ENCODE measurements at places on chromosomes 4 and X. TPM values are rescaled to one million over a fixed set of nuclear protein-coding genes. Genes with fewer than 3 reads are reported as not detected.

DNA sequence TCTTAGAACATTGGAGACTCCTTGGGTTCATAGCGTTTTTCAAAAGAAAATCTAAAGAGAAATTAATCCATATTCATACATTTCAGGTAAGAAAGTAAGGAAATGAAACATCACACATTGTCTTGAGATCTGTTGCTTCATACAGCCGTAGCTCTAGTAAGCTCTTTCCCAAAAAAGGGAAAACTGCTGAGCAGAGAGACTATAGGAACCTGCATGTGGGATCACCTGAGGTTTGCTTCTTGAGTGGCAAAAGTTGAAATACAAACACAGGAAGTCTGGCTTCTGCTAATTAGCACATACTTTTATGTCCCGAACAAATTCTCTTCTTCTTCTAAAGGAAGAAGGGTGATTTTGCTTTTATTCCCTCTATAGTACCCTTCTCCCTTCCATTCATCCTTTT, 57.7 kb downstream of the MRPL1 start:
- ATAC-seq, result no peak

GRCh38 chrX:110448459-110448858, 89.8 kb downstream of the RTL9 start:
- no peak for ATAC-seq

GRCh38 chr4:81106150-81106549, 75.6 kb downstream of the BMP3 start:
- no peak for ATAC-seq

DNA sequence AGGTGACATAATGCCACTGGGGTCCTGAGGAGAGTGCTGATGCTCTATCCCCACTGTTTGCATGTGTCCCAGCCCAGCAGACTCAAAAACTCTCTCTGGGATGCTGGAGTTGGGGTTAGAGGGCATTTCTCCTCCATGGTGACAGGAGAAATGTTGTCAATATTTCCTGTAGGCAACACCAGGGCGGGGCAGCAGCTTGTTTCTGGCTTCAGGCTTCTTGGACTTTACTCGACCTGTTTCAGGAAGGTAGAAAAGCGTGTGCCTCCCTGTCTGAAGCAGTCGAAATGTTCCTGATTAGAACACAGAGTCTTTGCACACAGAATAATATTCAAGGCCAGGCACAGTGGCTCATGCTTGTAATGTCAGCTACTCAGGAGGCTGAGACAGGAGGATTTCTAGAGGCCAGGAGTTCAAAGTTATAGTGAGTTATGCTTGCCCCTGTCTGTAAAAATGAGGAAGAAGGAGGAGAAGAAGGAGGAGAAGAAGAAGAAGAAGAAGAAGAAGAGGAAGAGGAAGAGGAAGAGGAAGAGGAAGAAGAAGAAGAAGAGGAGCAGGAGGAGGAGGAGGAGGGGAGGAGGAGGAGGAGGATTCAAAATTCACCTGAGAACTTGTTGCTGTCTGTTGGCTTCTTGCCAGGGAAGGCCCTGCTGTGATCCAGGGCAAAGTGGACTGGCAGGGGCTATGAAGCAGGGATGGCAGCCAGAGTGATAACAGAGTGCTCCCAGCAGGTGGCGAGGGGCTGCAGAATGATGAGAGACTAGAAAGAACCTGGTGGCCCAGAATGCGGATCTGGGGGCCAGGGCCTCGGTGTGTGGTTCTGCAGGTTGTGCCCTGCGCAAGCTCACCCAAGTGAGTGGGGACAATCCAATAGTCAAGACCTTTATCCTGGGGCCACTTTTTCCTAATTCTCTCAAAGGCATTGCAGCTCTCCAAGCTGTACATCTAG, 82.9 kb downstream of the RTL5 start:
- ATAC-seq, result no peak

DNA sequence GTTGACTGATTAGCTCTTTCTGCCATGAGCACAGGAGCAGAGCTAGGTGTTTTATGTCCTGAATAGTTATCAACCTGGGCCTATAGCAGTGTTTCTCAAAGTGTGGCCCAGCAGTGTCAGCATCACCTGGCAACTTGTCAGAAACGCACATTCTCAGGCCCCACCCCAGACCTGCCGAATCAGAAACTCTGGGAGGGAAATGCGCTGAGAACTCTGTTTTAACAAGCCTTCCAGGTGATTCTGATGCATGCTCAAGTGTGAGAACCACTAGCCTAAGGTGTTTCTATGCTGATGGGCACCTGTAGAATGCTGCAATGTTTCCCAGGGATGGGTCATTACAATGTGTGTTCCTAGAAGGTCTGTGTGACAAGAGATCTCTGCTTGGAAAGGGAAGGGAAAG, 257.5 kb downstream of the MID1IP1 start:
- ATAC-seq, result no peak

- ATAC-seq, result no peak
These were observed 1.3 kb upstream of the PCGF3 start for GRCh38 chr4:704198-704891.

DNA sequence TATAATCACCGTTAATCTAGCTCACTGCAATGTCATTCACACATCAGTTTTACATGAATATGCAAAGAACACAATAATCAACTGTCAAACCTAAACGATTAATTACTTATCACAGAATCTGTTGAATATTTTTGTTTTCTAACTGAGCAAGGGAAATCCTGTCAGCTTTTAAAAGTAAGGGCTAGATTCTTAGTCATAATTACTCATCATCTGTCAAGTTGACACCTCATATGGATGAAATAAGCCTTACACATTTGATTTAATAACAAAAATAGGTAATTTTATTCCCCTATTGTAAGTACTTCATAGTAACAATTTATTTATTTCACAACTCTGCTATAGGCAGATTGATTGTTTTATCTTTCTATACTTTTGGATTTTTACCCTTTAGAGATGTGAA, 32.7 kb downstream of the TMA16 start:
- ATAC-seq, result no peak

DNA sequence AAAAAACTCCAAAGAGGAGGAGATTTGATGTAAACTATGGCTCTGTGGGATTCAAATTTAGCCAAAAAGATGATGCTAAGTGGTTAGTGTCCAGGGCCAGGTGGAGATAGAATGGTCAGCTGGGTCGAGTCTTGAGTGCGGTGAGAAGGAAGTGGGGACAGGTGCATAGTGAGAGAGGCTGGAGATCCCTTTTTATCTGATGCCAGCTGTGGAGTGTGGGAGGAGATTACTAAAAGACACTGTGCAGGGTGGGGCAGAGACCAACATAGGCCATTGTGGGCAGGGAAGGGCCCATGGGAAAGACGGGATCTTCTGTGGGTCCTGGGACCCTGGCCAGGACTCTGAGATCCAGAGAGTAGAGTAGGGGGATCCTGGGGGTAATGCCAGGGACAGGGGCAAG, 34.6 kb upstream of the LEF1 start:
- no peak for ATAC-seq

DNA sequence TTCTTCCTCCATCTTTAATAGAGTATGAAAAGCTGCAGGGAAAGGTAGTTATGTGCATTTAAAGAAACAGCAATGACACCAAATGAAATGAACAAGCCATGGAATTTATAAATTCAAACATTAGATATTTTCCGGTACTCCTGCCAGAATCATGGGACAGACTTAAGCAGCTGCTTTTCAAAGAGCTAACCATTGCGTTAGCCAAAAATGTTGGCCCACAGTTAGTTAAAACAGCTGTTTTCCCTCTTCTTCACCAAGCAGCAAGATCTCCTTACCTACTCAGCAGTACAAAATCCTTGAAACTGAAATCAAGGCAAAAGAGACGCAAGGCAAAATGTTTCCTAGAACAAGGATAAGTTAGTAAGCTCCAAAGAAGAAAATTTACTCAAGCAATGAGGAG, 64.0 kb downstream of the MANBA start:
- ATAC-seq, result no peak

GRCh38 chr4:13190093-13190721, 293.9 kb downstream of the RAB28 start:
- no peak for ATAC-seq

DNA sequence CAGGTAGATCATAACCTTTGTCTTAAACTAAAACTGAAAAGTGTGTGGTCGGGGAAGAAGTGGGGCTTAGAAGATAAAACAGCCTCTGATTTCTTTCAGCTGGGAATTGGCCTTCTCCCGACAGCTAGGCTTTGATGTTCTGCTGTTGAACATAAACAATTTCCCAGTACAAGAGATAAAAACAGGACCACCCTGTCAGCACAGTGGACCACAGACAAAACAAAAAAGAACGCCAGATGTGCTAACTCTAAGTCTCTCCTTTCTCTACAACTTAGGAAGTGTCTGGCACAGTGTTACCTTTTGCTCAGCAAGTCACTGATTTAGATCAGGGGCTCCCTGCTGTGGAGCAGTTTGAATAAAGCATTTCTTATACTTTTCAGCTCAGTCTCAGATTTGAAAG, 87.5 kb upstream of the UXT start:
- no peak for ATAC-seq

DNA sequence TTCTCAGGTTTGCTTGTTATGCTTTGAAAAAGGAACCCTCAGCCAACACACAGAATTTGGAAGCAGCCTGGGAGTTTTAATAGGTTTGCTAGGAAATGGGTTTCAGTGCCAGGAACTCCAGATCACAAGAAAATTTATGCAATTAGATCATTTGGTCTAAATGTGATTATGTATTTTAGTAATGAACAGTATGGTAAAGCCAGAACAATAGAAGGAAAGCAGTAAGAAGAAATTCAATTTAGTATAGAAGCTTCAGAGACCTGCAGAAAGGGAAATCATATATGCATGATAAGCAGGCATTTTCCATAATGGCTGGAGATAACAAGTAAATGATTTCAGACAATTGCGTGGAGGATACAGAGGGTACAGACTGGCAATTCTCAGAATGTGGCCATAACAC, 184.7 kb downstream of the KCNIP4 start:
- ATAC-seq, result no peak

- peak; percentile 19 for ATAC-seq
These were observed 144.3 kb downstream of the RTL3 start for GRCh38 chrX:78514852-78515251.

DNA sequence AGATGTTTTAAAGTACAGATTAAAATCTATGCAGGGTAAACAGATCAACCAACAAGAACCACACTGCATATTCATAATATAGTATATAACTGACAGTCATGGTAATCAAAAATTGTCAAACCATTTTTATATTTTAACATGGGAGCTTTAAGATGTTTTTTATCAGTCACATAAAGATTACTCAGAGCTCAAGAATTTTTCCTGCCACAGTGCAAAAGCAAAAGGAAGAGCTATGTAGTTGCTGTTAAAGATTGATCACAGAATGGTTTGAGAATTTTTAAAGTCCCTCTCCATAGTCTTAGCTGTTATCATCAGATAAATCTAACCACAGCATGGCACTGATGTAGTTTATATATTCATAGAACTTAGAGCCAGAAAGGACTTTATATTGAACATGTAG, 8.5 kb downstream of the RAB9B start:
- ATAC-seq, result no peak

DNA sequence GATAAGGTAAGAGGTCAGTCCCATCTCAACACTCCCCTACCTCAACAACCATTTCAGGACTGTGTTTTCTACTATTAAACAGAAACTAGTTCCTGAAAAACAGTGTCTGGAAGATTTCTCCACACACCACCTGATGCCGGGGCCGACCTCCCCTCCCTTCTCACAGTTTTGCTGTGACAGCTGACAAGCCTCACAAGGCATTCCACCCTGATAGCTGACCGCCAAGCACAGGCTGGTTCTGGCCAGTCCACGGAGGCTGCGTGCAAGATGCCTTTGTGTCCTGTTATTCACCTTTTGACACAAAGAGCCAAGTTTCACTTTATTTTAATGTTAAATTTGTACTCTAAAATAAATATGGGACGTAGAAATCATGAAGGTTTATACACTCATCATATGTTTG, 758.6 kb downstream of the PDHA2 start:
- ATAC-seq, result no peak

- ATAC-seq, result no peak
These were observed 31.2 kb downstream of the LGI2 start for GRCh38 chr4:24999392-25000089.

DNA sequence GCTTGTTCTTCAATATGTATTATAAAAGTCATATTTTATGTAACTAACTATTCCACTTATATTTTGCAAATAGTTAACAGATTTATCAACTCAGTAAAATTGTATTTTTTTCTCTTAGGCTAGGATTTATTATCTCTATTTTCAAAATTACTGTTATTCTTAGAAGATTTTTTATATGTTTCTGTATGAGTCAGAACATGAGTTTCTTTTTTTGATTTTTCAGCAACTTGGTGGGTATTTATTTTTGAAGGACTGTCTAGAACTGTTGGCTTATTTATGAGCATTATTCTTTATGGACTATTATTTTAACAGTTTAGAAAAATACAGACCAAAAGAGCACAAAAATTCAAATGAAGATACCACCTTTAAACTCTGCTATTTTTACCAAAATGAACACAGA, 6.8 kb downstream of the AIMP1 start:
- no peak for ATAC-seq

MTCP1 gene
- total RNA-seq, result 15.1 TPM

ZNF157 gene
- total RNA-seq, result 1.6 TPM

MAGEC3 gene
- total RNA-seq, result not detected

IQSEC2 gene
- 13.4 TPM for total RNA-seq

SERPINA7 gene
- total RNA-seq, result not detected

GC gene
- 1.1 TPM for total RNA-seq

CFAP47 gene
- 0.05 TPM for total RNA-seq
